Glutamatergic neuron (in vitro differentiated cells): ENCODE measurements at places on chromosomes 5 and 9. TPM values are rescaled to one million over a fixed set of nuclear protein-coding genes. Genes with fewer than 3 reads are reported as not detected.

The SLC46A2 gene
- not detected for total RNA-seq

The C7 gene
- not detected for total RNA-seq

The TTC16 gene
- not detected for total RNA-seq

DNA sequence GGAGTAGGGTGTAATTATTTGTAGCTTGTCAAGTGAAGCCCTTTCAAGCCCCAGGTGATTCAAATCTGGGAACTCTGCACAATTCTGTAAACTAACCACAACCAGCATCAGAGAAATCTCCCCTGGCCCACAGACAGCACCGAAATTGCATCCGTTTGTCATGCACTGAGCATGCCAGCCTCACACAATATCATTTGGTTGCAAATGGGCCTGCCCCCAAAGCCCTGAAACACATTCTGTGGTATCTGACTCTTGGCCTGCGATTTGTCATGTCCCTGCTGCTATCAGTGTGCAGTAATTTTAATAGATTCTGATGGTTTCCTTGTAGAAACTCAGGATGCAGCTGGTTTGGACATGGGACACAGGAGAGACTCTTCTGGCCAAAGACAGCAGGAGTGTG is 35.3 kb downstream of the SNX24 start:
- no peaks in the 10 kb centered on the region for H3K4me1 ChIP-seq
- H3K36me3 ChIP-seq, result no peaks in the 10 kb centered on the region
- no peak overlapping the region for H3K27ac ChIP-seq
- no peak overlapping the region for H3K4me3 ChIP-seq

The MCCC2 gene
- 17.3 TPM for total RNA-seq
